Stimulated activated CD4-positive, alpha-beta T cell treated with anti-CD3 and anti-CD28 coated beads, Interleukin-4, amount 100 ng/mL, for 24 hours (primary cell): ENCODE measurements at places on chromosomes 2 and 18.
A peak's percentile ranks its signal among the peaks of the same experiment; 100 is the strongest.

DNA sequence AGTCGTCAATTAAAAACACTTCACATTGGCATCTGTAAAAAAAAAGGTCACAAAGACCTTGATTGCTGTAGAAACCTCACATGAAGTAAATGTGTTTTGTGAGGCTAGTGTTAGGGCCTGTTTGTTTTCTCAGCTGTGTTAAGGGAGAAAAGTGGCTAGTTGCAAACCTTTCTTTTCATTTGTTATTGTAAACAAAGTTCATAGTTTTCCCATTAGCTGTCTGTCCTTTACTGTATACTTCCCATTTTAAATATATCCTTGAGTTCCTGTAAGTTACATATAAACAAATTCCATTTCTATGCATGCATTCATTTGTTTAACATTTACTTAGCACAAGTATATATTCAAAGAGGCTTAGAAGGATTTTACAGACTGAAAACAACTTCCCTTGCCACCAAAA lies 1250.2 kb downstream of the LRP1B start:
- DNase-seq: no peak

GRCh38 chr2:98027538-98027937 lies 31.8 kb upstream of the TMEM131 start:
- no peak for DNase-seq

DNA sequence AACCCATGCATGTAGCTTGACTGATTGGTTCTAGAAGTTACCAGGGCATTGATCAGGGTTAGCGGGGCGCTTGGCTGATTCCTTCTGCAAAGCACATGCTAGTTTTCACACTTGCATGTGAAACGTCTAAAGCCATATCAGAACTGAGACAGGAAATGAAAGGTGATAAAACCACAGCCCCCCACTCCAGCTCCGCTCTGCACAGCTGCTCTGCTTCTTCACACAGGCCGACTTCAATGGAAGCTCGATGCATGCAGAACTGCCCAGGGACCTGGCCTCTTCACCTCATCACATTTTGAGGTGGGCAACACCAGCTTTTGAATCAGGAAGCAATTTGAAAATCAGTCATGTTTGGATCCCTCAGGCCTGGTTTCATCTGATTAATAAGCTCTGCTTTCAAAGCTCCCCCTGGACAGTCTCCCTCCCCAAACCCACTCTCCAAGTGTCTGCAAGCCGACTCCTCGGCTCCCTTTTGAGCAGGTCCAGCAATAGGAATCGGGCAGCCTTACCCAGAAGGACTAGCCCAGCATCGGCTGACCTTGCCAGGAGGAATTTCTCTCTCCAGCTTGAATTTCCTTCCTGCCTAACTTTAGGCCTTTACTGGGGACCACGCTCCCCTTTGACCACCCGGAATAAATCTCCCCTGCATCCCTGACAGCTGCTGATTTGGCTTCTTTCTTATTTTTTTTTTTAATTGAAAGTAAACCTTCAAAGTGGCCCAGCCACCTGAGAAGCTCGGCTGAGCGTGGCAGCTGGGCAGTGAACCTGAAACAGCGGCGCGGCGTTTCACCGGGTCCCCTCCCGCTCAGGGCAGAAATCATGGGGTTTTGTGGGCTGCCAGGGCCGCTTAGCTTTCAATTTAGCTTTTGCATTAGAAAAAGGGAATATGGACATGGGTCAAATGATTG lies 31.7 kb downstream of the HRH4 start:
- DNase-seq: no peak

GRCh38 chr2:195659982-195660890 lies 3.2 kb downstream of the SLC39A10 start:
- peak; percentile 88 for DNase-seq
